ENCODE measurements at places on chromosomes 13 and 19. TPM values are rescaled to one million over a fixed set of nuclear protein-coding genes. Genes with fewer than 3 reads are reported as not detected.

- no peak for DNase-seq
These were observed 8.0 kb upstream of the IFT88 start for GRCh38 chr13:20558982-20559381.

Gene FGF14
- total RNA-seq = 1.9 TPM

Gene VSTM2B
- not detected for total RNA-seq

Gene DAND5
- 5.0 TPM for total RNA-seq
